ENCODE measurements at places on chromosomes 2 and 18. TPM values are rescaled to one million over a fixed set of nuclear protein-coding genes. Genes with fewer than 3 reads are reported as not detected.
A peak's percentile ranks its signal among the peaks of the same experiment; 100 is the strongest.

DNA sequence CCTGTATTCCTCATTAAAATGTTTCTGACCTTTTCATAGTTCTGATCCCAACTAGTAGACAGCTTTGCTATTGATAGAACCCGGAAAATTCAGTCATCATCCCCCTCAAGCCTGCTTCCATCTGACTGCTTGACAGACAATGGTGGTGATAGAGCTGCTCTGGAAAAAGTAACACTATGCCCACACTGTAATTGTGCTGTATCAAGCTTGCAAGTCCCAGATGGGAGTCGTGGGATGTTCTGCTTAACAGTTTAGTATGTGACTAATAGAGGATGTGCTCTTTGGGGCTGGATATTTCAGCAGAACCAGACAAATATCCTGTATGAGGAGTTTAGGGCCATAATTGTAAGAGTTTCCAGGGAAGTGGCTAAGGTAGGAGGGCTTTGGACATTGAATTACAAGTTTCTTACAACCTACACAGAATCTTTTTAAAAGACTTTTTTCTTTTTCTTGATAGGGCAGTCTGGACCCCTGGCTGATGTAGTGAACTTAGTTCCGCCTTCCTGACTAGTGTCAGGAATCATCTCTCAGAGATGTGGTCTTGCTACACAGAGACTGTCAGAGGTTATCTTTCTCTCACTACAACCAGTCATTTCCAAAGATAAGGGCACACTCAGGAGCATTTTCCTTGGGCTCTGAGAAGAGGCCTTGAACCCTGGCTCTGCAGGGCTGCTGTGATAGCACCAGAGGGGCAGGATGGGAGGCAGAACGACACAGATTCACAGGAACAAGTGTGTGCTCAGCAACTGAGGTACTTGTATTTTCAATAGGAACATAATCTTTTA, 158.0 kb upstream of the RBMS1 start:
- peak overlapping the region; percentile 9 for H3K27ac ChIP-seq
- H3K27me3 ChIP-seq, result peaks cover 9% of the 10 kb centered on the region
- peak overlapping the region; percentile 40 for H3K4me3 ChIP-seq
- DNase-seq, result no peak
- peaks cover 11% of the 10 kb centered on the region for H3K4me1 ChIP-seq
- no peaks in the 10 kb centered on the region for H3K36me3 ChIP-seq

DNA sequence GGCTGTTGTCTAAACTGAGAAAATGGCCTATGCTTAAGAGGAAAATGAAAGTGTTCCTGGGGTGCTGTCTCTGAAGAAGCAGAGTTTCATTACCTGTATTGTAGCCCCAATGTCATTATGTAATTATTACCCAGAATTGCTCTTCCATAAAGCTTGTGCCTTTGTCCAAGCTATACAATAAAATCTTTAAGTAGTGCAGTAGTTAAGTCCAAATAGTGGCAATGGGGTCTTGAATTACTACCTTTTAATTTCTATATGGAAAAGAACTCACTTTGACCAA, 13.8 kb upstream of the ALLC start:
- no peak overlapping the region for H3K27ac ChIP-seq
- H3K27me3 ChIP-seq, result no peaks in the 10 kb centered on the region
- no peaks in the 10 kb centered on the region for H3K4me1 ChIP-seq
- no peak overlapping the region for H3K4me3 ChIP-seq
- no peaks in the 10 kb centered on the region for H3K36me3 ChIP-seq

GRCh38 chr18:46632401-46633071, 24.5 kb downstream of the LOXHD1 start:
- peaks cover 3% of the 10 kb centered on the region for H3K27me3 ChIP-seq
- no peak overlapping the region for H3K27ac ChIP-seq
- no peak overlapping the region for H3K4me3 ChIP-seq
- H3K36me3 ChIP-seq, result no peaks in the 10 kb centered on the region
- DNase-seq, result no peak

DNA sequence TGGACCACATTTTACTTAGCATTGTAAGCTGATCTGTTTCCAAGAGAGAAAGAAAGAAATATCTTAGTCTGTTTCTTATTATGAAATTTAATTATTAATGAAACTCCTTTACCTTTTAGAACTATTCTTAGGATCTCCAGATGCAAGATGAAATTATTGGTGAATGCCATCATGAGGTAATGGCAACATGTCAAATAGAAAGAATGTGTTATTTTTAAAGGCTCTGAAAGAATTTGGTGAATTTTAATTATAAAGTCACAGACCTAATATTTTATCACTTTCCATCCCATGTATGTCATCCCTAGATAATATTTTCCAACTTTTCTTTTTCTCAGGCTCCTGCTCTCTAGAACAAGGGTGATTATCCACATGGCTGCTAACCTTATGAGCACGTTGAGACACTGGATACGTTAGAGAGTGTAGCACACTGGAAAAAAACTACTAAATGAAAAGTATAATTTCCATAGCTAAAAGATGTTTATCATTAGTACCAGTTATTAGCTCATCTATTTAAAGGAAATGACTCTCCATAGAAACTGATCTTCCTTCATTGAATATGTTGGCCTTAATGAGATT, 95.2 kb upstream of the SCG2 start:
- H3K4me3 ChIP-seq, result no peak overlapping the region
- no peak overlapping the region for H3K27ac ChIP-seq
- H3K27me3 ChIP-seq, result peaks cover 13% of the 10 kb centered on the region
- H3K4me1 ChIP-seq, result peaks cover 12% of the 10 kb centered on the region
- no peaks in the 10 kb centered on the region for H3K36me3 ChIP-seq

GRCh38 chr2:83850071-83850725, 608.9 kb downstream of the SUCLG1 start:
- no peak for DNase-seq
- no peaks in the 10 kb centered on the region for H3K27me3 ChIP-seq
- H3K36me3 ChIP-seq, result no peaks in the 10 kb centered on the region
- H3K27ac ChIP-seq, result no peak overlapping the region
- no peaks in the 10 kb centered on the region for H3K4me1 ChIP-seq

GRCh38 chr2:54957321-54957999, 92.8 kb downstream of the RTN4 start:
- no peaks in the 10 kb centered on the region for H3K36me3 ChIP-seq
- no peaks in the 10 kb centered on the region for H3K27me3 ChIP-seq
- H3K4me1 ChIP-seq, result peaks cover 37% of the 10 kb centered on the region
- no peak overlapping the region for H3K4me3 ChIP-seq

GRCh38 chr2:196987649-196988364, 61.3 kb upstream of the PGAP1 start:
- peak overlapping the region; percentile 81 for H3K27ac ChIP-seq
- H3K27me3 ChIP-seq, result no peaks in the 10 kb centered on the region
- DNase-seq, result no peak
- peaks cover 34% of the 10 kb centered on the region for H3K36me3 ChIP-seq
- peak overlapping the region; percentile 73 for H3K4me3 ChIP-seq
- peaks cover 44% of the 10 kb centered on the region for H3K4me1 ChIP-seq

DNA sequence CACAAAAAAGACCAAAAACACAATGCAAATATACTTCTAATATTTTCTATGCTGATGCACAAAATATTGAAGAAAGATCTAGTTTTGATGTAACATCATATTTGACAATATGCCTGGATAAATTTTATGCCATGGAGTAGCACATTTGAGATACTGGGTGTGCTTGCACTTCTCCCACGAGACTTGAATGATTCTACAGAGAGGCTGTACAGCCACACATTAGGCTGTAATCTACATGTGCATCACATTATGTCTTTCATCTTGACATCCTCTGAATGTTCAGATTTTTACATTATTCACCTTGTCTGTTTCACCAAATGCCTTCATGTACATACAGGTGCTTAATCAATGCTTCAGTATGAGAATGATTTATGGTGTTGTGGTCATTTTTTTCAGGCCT, 756.4 kb upstream of the CDH7 start:
- no peak for DNase-seq
- H3K27me3 ChIP-seq, result no peaks in the 10 kb centered on the region
- H3K4me1 ChIP-seq, result no peaks in the 10 kb centered on the region
- no peak overlapping the region for H3K4me3 ChIP-seq
- H3K36me3 ChIP-seq, result peaks cover 5% of the 10 kb centered on the region
- no peak overlapping the region for H3K27ac ChIP-seq

- no peaks in the 10 kb centered on the region for H3K4me1 ChIP-seq
- no peak overlapping the region for H3K4me3 ChIP-seq
- no peaks in the 10 kb centered on the region for H3K36me3 ChIP-seq
Measured at GRCh38 chr2:119255760-119256581, 32.3 kb downstream of the STEAP3 start.

DNA sequence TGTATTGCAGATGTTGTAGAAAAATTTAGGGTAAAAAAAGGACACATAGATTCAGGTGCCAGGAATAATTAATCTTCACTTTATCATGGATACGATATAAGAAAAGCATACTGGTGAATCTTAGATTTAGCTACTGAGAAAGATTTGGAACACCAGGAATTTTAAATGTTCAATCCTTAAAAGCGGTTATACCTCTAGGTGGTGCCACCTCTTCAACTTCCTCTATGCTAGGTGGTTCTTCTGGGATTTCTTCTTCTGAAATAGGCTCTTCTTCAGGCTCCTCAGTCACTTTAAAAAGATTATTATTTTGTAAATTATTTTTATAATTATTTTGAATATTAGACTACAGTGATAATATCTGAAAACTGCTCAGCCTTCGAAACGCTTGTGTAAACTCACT, 133.1 kb downstream of the TTN start:
- DNase-seq, result no peak
- H3K27me3 ChIP-seq, result no peaks in the 10 kb centered on the region
- H3K4me1 ChIP-seq, result no peaks in the 10 kb centered on the region
- no peak overlapping the region for H3K4me3 ChIP-seq

The ACVR1 gene
- 14.3 TPM for total RNA-seq

The SFT2D3 gene
- total RNA-seq, result 5.2 TPM

The CERKL gene
- total RNA-seq, result not detected

The SERPINB12 gene
- not detected for total RNA-seq

The GKN2 gene
- not detected for total RNA-seq

Data from natural killer cell treated with Interleukin-12 subunit alpha and Interleukin-12 subunit beta and Interleukin-15 and Interleukin-18, amount 100 ng/mL, for 72 hours (primary cell).